ENCODE measurements at places on chromosomes 3 and 15.
A peak's percentile ranks its signal among the peaks of the same experiment; 100 is the strongest.

DNA sequence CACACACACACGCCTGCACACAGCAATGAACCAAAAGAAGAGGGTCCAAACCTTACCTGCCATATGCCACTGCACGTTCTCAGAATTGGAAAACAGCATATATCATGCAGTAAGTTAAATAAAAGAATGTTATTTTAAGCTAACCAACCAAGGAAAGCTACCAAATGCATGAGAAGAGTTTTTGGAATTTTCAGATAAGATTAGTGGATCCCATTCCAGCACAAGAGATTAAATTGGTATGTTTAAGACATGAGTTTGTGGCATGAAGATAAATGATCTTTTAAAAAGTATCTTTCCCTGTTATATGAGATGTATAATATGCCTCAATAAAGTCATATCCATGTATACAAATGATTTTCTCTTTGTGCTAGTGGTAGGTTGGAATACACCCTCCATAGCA, 811.4 kb downstream of the NR2F2 start:
- DNase-seq: no peak

DNA sequence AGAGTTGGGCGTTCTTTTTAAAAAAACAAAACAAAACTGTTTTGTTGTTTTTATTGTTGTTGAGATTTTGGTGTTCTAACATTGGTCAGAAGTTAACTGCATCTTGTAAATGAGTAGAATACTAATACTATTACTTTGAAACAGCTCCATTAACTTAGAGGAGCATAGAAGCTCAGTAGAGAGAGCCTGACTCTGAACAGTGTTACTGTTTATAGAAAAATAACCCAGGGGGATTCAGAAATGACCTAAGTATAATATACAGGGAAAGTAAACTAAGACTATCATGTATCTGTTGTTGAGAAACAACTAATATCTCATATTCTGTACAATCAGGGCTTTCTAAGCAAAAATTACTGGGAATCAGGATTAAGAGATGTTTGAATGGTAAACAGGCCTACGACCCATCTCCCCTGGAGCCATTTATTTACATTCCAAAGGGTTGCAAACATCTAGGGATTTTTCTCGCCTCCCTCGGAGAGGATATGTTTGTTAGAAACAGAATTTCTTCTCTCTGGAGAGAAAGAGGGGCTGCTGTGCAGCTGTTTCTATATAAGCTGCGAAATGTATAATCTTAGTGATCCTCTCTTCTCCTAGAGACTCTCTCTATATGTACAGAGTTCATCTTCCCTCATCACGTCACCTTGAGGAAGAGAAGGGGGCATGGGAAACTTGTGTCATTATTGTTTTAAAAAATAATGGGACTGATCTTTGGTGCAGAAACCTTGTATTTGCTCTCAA, 827.5 kb upstream of the DPPA4 start:
- no peak for DNase-seq

GRCh38 chr3:59115364-59116232, 65.8 kb upstream of the CFAP20DC start:
- no peak for DNase-seq

GRCh38 chr3:187165144-187165543, 25.8 kb upstream of the RPL39L start:
- peak; percentile 32 for DNase-seq

DNA sequence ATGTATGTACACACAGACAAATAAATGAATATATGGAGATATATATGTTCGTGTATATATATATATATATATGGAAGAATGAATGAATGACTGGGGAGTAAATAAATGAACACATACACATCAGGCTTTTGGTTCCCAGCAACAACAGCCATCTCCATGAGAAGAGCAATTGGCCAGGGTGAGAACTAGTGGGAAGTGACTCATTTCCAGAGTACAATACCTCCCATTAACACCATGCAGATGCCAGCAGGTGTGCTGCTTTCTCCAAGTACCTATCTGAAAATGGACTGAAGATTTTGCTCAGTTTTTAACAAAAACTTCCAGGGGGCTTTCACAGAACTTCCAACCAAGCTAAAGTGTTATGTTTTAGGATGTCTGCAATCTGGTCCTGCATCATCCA, 179.8 kb upstream of the SLC2A2 start:
- DNase-seq: no peak

DNA sequence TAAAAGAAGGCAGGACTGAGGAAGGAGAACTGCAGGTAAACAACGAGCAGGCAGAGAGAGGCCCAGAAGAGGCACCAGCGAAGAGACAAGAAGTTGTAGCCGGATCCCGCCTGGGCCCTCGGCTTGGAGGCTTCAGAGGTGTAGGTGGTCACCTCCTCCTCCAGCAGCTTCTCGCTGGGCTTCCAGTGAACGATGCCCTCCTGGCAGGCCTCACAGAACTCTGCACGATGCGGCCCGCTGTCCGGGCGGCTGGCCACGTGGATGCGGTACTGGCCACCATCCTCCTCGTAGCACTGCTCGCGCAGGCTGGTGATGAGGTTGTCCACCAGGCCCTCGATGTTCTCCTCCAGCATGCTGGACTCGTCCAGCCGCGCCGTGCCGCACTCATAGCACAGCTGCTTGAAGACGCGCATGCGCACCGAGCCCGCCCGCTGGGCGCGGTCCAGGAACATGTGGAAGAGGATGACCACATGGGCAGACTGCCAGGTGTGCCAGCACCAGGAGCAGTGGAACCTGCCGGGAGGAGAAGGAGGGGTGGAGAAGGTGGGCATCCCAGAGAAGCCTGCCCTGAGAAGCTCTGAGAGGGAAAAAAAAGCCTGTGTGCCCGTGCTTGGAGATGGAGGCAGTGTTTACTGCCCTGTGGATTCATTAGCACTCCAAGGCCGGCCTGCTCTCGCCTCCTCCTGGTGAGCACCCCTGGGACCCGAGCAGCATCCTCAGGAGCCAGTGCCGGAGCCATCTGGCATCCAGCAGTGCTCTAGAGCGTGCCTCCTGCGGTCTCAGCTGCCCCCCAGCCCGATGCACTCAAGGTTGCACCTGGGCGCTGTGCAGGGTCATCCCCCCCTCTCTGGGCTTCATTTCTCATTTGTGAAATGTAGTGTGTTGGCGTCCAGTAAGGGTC, 3.6 kb downstream of the RTP2 start:
- DNase-seq: no peak

- no peak for DNase-seq
Measured at GRCh38 chr3:79606414-79606813, 161.4 kb downstream of the ROBO1 start.

GRCh38 chr3:182527745-182528144, 265.6 kb upstream of the ATP11B start:
- no peak for DNase-seq

DNA sequence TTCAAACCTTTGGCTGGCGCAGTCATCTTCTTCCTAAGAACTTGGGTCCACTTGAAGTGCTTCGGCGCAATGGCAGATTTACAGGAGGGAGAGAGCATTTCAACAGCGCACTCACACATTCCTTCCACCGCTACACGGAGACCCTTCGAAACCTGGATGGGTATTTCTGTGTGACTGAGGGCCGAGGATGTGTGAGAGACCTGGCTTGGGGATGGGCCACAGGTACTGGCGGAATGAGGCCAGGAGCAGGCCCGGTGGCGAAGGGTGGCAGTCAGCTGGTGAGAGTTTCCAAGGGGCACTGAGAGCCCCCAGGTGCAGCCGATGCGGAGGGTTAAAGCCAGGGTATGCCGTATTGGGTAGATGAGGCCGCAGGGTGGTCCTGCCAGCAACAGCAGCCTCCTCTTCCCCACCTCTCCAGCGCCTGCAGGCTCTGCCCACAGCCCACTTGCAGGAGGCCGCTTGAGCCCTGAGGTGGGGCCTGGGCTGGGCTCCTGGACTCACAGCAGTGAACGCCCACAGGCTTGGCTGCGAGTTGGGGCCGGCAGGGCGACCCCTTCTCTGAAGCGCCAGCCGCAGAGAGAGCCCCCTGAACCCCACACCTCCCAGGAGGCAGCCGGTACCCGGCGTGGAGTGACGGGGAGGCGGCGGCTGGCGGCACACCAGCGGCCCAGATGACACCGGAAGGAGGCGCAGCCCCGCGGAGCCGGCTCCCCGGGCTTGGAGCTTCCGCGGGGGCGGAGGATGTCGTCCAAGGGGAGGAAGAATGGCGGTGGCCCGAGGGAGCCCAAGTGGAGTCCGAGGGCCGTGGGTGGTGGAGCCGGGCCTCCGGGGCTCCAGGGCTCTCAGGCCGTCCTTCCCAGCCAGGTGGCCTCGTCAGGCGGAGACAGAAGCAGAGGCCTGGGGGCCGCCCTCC, 166.5 kb downstream of the NSMCE3 start:
- no peak for DNase-seq

DNA sequence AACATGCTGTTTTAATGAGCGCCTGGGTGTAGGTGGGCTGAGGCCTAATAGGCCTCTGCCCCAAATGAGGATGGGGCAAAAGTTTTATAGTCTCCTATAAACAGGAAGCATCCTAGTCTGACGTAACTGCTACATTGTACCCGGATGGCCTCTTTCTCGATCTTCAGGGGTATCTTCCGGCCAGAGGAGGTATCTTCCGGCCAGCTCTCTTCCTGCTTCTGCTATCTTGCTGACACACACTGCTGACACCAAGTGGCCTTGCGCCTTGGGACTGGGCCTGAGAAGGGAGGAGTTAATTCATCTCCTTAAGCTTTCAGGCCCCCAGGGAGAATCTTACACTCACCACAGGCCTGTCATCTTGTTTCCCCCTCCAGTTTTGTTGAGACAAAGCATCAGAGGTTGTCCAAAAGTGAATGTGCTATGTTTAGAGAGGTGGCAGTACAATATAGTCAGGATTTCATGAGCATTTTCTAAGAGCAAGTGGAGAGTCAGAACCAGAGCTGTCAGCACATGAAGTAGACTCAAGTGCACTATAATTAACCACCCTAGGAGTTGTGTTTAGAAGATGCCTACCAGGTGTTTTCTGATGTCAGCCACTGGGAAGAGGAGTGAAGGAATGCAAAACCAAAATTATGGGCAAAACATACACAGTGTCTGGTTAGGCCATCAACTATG, 15.6 kb upstream of the IGSF10 start:
- no peak for DNase-seq

- DNase-seq: no peak
Measured at GRCh38 chr3:132695422-132695821, 26.8 kb downstream of the NPHP3 start.

DNA sequence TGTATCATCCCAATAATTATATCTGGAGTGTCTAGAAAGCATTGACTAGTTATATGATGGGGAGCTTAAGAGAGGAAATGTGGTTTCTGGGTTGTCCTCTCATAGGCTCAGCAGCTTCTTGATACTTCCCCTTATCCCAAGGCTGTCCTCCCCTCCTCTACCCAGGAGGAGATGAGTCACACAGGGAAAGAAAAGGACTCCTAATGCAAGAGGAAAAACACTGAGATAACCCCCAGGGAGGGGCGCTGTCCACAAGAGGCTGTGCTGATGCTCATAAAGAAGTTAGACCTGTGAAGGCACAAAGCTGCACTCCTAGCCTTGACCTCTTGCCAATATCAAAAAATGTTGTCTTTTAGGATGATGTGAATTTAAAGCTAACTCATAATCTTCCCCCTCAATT, 28.8 kb upstream of the GYG1 start:
- no peak for DNase-seq

- DNase-seq: no peak
Measured at GRCh38 chr3:78090382-78090781, 1050.5 kb downstream of the ROBO2 start.

DNA sequence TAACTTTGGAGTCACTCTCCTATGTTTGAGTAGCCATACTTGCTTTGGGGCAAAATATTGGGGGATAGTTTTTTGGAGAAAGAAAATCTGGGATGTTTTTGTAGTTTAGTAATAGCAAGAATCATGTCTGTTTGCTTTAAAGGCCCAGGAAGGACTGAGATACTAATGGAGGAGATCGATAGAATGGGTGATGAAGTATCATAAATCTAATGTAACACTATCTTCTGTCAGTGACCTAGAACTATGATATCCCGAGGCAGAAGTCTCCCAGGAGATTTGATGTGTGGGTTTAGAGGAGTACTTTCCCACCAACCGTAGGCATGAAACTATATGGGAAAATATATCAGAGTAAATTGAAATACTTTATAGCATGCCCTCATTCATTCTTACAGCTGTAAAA, 21.0 kb upstream of the NFKBIZ start:
- DNase-seq: no peak

DNA sequence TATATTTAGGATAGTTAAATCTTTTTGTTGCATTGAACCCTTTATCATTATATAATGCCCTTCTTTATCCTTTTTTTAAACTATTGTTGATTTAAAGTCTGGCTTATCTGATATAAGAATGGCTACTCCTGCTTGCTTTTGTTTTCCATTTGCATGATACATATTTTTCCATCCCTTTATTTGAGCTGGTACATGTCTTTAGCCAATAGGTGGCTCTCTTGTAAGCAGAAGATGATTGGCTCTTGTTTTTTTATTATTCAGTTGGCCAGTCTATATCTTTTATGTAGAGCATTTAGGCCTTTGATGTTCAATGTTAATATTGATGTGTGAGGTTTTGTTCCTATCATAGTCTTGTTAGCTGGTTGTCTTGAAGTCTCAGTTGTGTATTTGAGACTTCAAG, 99.5 kb upstream of the MCTP2 start:
- no peak for DNase-seq

- no peak for DNase-seq
Measured at GRCh38 chr3:105572501-105572900, 205.8 kb downstream of the ALCAM start.

DNA sequence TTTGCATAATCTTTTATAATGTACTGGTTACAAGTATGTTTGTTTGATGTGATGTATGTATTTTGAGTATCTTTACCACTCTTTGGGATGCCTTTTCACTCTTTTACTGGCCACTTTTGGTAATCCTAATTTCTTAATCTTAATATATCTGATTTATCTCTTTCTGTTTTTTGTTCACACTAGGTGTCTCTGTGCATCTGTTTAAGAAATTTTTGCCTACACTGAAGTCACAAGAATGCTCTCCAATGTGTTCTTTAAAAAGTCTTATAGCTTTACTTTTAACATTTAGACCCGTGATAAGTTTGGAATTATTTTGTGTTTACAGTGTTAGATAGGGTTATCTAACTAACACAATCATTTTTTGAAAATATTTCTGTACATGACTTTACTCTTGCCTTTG, 659.1 kb downstream of the SI start:
- no peak for DNase-seq

DNA sequence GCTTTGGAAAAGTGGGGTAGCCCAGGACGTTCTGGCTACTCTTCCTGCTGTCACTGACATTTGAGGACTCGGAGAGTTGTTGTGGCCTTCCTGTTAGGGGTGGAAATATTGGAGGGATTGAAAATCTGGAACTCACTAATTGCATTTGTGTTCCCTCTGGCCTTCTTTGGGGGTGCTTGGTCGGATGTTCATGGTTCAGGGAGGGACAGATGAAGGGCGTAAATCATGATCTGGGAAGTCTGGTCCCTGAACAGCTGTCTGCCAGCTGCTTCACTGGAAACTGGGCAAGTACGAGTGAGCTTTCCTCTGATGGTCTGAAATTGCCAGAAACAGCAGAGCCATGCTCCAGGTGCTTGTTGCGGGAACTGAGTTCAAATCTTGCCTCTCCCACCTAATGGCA, 327.8 kb upstream of the C2CD4B start:
- DNase-seq: no peak

All from NCI-H187 (cell line).